ENCODE measurements at places on chromosomes 2 and 18.

DNA sequence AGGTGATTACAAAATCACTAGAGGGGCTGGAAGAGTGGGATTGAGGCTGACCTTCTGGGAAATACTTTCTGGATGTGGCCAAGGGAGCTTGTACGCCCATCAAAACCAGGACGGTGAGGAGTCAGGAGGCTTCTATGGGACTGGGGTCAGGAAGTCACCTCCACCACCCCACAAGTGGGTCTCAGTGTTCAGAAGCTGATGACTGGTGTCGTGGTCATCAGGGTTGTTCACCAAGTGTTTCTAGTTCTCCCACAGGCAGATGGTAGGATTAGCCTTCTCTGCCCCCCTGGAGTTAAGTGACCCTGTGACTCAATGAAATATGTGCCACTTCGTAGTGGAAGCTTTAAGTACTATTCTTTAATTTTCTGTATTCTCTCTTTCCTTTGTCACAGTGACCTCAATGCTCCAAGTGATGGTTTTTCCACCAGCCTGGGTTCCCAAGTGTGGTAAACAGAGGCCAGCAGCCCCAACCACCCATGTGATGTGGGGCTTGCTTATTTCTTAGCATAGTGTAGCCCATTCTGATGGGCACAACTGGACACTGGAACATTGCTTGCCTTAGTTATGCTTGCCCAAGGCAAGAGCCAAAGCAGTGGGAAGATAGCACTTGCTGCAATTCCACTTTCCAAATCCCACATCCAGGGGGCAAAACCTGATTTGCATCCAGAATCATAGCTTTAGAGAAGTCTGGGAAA, 258.8 kb downstream of the CYP26B1 start:
- DNase-seq, result no peak

- no peak for DNase-seq
Measured at GRCh38 chr18:31161757-31162418, 768 bp downstream of the DSC1 start.

GRCh38 chr2:12730265-12730664, 13.5 kb downstream of the TRIB2 start:
- DNase-seq, result no peak

DNA sequence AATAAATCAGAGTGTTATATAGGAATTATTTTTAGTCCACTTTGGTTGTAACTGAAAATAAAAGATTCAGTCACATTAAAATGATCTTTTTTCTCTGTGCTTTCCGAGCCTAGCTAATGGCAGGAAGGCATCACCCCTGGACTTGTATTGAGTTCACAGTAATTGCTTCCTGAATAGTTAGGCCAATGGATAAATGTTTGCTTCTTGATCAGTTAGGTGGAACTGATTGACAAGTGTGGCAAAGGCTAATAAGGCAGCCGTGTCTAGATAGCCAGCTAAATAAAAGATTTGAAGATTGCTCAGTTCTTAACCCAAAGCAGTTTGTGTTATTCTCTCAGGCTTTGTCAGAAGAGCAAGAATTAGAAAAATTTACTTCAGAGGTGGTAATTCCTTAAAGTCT, 20.8 kb downstream of the FAM171B start:
- DNase-seq, result no peak

DNA sequence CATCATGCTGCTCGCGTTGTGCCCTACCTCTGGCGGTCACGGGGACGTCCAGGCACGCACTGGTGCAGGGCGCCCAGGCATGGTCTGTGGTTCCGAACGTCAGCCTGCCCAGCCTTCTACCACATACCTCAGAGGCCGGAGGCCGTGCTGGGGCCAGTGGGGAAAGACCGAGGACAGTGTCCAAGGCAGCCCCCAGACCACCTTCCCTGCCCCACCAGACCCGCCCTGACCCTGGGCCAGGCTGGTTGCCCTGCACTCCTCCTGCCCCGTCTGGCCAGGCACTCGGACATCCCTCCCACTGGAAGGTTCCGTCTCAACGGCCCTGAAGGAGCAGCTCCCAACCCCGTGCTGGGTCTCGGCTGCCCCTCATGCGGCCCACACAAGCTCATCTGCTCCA, 32.8 kb downstream of the SLC66A2 start:
- no peak for DNase-seq

DNA sequence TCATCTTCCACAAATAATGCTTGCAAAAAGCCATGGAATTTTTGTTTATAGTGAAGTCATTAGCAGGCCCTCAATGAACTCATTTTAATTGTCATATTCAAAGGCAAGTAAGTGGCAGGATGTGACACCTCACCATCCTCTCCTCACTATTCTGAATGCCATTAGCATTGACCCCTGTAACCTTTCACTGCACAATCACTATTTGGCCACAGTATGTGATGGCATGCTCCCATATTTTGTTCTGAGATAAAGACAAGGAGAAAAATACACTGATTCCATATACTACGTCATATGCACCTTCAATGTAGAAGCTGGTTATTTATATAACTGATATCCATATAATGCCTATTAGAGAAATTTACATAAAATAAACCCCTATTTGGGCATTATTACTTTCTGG, 1443.2 kb downstream of the SUCLG1 start:
- DNase-seq, result no peak

DNA sequence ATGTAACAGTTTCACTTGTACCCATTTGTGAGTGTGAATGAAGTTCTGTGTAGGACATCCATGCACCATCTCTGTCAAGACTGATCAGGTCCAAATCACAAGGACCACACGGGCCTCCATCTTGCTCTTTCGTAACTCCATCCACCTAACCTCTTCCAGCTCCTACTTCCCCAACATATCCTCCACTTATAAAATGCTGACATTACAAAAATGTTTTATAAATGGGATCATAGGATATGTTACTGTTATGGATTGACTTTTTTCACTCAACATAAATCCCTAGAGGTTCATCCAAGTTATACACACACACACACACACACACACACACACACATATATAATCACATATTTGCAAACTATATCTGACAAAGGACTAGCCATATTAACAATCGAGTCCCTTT, 476.8 kb downstream of the ZNF516 start:
- DNase-seq, result no peak

DNA sequence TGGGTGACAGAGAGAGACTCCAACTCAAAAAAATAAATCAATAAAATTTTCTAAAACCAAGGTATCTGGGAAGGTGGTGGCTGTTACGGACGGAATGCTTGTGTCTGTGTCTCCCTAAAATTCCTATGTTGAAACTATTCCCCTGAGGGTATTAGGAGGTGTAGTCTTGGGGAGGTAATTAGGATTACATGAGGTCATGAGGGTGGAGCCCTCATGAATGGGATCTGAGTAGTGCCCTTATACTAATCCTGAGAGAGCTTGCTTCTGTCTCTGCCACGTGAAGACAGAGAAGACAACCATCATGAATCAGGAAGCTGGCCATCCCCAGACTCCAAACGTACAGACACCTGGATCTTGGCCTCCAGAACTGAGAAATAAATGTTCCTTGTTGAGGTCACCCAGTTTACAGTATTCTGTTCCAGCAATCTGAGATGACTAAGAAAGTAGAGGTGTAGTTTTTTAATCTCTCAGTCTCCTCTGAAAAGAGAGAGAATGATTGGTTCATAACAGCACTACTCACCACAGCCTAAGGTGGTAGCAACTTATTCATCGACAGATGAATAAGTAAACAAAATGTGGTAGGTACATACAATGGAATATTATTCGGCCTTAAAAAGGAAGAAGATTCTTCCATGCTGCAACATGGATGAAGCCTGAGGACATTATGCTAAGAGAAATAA, 38.4 kb downstream of the TGFBRAP1 start:
- DNase-seq, result no peak

DNA sequence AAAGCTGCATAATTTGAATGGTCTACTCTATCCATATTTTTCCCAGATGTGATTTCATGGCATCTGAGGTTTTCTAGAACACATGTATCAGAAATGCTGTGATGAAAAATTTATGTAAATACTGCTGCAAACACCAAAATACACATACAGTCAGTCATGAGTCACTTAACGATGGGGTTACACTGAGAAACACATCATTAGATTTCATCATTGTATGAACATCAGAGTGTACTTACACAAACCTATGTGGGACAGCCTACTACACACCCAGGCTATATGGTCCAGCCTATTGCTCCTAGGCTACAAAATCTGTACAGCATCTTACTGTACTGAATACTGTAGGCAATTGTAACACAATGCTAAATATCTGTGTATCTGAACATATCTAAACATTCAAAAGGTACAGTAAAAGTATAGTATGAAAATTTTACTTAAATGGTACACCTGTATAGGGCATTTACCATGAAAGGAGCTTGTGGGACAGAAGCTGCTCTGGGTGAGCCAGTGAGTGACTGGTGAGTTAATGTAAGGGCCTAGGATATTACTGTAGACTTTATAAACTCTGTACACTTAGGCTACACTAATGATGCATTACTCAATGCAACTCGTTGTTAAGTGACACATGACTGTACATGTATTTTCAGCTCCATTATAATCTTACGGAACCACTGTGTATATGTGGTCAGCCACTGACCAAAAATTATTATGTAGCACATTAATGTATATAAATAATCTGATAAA, 33.5 kb downstream of the PNO1 start:
- no peak for DNase-seq

GRCh38 chr2:24873619-24874018, 46.4 kb downstream of the ADCY3 start:
- DNase-seq, result no peak

DNA sequence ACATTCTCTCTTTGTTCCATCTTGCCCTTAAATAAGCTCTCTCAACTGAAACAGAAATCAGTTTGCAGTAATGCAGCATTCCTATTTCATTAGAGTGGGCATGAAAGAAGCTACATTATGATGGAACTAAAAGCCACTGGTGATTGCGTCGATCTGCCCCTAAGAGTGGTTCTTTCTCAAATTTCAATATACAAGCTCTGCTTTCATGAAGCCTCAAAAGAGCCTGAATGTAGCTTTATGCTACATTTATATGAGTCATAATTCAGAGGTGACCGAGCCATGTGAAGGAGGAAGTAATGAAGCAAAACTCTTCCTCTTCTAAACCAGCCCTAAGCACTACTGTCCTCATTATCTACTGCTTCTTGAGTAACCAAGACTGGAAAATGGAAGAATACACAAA, 64.8 kb upstream of the CYTIP start:
- peak; percentile 73 for DNase-seq

DNA sequence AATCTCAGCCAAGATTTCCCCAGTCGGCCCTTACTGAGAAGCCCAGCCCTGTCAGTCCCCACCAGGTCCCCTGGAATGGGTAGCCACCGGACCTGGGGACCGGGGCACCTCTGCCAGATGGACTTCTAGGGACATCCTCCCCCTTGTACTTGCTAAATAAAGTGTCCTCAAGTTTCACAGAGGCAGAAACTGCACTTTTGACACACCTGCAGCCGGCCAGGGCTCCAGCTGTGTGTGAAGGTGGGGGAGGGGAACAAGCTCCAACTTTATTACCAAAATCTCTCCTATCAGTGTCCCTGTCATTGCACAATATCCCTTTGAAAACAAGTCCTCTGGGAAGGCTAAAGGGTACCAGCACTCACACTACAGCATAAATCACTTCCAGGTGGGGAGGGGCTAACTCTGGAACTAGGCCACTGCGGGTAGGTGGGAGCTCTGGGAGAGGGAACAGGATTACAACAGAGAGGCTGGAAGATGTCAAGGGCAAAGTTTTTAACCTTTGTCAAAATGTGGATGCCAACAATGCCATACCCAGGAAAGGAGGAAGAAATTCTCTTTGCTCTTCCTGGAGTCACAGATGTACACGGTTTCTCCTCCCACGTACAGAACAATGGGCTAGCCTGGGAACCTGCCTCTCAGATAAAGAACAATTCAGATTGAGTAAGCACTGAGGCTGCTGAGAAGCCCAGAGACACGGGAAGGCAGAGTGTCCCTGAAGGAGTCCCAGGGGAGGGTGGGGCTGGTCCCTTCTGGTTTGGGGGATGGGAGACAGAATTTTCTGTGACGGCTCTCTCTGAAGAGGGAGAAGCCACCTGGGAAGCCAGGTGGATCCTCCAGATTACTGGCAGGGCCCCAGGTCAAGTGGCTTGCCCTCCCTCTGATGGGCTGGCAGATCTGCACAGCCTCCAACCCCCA, 11.0 kb downstream of the SDC1 start:
- no peak for DNase-seq

DNA sequence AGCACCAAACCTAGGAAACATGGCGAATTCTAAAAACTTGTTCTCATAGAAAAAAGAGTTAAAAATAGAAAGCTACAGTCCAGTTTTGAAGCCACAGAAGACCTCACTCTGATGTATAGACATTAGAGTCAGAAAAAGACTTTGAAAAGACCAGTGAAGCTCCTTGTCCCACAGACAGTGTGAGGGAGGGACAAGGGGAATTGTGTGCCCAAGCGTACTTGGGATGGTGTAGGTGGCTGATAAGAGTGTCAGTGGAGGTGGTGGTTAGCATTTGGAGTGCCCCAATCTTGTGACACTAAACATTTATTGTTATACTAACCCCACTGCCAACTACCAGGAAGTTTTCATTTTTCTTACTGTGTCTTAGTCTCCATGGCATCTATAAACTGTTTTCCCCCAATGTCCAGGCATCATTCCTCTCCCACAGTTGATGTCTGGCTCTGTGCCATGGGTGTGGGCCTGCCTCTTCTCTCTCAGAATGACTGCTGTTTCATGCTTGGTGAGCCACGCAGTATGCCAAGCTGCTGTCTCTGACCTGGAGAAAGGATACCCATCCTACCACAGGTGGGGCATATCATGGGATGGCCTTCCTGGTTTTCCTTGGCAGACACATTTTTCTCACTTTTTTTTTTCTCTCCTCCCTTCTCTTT, 161.4 kb downstream of the RPIA start:
- DNase-seq, result no peak

DNA sequence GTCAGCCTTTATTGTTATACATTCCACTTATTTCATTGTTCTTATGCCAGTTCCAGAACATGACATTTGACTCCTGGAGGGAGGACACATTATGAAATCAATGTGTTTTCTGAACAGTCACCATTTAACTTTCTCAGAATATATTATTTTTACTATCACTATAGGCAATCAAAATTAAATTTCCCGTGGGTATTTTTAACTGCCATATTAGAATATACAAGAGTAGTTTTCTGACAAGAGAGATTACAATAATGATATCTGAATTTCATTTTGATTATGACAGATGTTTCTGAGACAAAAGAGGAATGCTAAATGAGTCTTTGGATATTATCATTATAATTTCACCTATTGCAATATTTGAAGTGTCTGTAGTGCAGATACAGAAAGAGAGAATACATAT, 64.4 kb upstream of the FSIP2 start:
- no peak for DNase-seq

- no peak for DNase-seq
Measured at GRCh38 chr2:221518201-221518934, 53.7 kb downstream of the EPHA4 start.

GRCh38 chr18:58776084-58776483, 88.6 kb upstream of the ZNF532 start:
- DNase-seq, result no peak

GRCh38 chr2:5020116-5020875, 671.9 kb upstream of the SOX11 start:
- no peak for DNase-seq

DNA sequence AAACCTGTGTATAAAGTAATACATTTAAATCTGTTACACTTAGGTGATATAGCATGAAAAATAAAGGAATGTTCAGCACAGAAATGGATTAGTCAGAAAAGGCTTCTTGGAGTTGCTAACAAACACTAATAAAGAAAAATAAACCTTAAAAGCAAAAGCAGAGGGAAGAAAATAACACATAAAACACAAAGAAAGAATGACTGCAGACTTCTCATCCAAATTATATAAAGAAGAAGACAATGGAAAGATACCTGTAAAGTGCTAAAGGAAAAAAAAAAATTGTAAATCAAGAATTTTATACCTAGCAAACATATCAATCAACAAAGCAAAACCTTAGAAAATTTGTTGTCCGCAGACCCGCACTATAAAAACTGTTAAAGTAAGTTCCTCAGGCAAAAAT, 63.6 kb downstream of the EXOC6B start:
- DNase-seq, result no peak

GRCh38 chr2:33342705-33343104, 133.7 kb upstream of the RASGRP3 start:
- DNase-seq, result no peak

Data from bone marrow (tissue), 2 donors.